CD4-positive, alpha-beta T cell treated with Interleukin-4 for 4 hours (primary cell): ENCODE measurements at places on chromosomes 3 and 15.

DNA sequence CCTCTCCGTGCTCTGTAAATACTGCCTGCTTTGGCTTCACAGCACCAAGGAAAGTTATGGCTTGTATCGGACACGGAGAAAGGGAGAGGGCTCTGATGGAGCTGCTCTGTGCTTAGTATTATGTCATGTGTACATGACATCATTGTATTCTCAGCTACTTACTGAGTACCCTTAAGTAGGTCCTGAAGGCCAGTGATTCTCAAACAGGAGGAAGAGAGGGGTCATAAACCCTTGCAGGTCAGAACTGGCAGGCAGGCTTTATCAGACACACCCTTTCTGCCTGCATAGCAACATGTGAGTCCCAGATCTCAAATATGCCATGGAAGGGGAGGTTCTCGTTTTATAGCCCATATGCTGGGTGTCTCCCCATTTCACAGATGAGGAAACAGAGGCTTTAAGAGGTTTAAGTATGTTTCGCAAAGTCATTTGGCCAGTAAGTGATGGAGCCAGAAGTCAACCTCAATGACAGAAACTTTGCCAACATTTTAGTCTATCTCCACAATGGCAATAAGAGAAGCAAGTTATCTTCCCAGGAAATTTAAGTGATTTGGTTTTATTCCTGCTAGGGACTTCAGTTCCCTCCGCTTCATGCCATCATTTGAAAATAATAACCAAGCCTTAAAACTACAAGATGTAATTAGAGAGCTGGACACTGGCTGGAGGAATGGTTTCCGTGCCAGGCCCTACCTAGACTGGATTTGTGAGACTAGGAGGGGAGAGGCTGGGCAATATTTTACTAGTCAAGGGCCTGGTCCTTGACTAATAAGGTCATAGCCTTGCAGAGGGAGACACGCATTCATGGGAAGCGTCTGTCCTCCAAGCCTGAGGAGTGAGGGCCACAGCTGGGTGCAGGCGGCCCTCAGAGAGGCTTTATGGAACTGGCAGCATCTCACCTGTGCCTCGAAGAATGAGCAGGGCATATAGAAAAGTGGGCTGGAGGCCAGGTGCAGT, 133.0 kb downstream of the XXYLT1 start:
- no peak for DNase-seq

DNA sequence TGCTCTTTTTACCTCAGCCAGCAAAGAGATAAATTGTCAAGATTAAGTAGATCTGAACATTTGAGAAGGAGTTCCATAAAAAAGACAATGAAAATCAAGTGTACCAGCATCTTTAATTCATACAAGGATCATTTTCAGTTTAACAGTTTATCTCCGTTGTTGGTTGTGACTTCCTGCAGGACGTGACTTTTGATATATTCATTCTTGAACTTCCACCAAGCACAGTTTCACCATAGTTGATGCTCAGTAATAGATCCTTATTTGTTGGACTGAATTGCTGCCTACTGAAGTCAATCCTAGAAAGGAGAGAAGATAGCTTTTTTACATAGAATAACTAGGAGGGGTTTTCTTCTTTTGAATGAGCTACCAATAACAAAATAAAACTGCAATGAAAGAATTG, 408.2 kb downstream of the LPP start:
- DNase-seq, result no peak

GRCh38 chr15:90394748-90395442, 6.9 kb downstream of the IQGAP1 start:
- DNase-seq, result no peak

GRCh38 chr3:29412110-29412509, 131.2 kb downstream of the RBMS3 start:
- DNase-seq, result no peak
